ENCODE measurements at places on chromosomes 12 and 14.
A peak's percentile ranks its signal among the peaks of the same experiment; 100 is the strongest.

DNA sequence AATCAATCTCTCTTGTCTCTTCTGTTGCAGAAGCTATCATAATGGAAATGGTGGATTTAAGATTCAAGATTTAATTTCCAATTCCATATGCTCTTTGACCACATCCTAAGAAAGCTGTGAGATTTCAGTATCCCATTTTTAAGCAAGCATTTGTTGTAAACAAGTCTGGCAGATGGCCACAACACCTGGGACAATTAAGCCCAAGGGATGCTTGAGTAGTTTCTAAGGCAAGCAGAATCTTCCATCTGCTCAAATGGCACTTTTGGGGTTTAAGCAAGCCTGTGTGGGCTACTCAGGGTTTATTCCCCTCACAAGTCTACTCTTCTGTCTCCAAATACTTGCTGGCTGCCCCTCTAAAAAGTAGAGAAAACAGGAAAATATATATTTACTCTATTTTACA, 304.7 kb upstream of the SYT1 start:
- no peak for DNase-seq

GRCh38 chr12:47753021-47754001, 5.4 kb downstream of the RAPGEF3 start:
- DNase-seq: no peak

- no peak for DNase-seq
Observed at GRCh38 chr14:66056926-66057552, 429.1 kb upstream of the CCDC196 start.

GRCh38 chr14:33950320-33951182, at the start of gene EGLN3:
Gene EGLN3, minus strand, starts transcription at chr14:33951074. Its CDS starts 322 bp downstream, at chr14:33950752.
- peak; percentile 68 for DNase-seq

- no peak for DNase-seq
Observed at GRCh38 chr14:94844593-94845152, 74.8 kb upstream of the GSC start.

DNA sequence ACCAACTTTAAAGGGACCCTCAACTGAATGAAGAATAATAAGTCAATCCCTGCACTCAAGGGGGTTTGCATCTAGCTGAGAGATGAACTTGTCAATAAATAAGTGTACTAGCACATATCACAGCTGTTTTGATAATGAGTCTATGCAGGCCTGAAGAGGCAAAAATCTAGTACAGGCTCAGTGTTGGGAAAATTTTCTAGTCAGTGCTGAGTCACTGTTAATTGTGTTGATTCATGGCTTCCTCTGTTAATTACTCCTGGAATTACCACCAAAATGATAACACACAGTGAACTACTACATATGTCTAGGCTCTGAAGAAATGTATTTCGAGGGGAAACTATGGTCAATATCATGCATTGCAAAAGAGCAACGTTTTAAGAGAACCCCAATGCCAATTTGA, 18.9 kb downstream of the SNRPF start:
- DNase-seq: no peak

DNA sequence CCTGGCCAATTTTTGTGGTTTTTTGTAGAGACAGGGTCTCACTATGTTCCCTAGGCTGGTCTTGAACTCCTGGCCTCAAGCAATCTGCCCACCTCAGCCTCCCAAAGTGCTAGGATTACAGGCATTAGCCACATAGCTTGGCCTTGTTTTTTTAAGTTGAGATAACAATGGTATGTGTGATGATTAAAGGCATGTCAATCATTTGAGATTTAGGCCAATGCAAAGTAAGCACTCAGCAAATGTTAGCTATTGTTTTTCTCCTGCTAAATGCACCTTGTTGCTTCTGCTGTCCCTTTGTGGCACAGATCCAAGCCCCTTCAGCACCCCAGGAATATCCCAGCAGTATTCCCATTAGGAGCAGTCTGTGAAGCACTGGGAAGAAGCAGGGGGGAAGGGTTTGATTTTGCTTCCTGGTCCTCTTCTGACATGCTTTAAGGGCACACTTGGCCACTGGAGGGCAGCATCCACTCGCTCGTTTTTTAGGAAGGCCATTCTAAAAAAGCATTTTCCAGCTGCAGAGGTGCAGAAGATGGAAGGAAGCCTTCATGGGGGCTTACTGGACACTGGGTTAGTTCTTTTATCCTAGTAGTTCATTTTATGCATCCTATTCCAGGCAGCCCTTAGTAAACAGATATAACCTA, 70.2 kb upstream of the ZFP36L1 start:
- peak; percentile 53 for DNase-seq

- DNase-seq: no peak
Observed at GRCh38 chr12:31756977-31757420, 28.2 kb upstream of the AMN1 start.

- no peak for DNase-seq
Observed at GRCh38 chr12:122533856-122534255, 6.8 kb downstream of the KNTC1 start.

GRCh38 chr14:104717646-104718045, 6.4 kb upstream of the ADSS1 start:
- DNase-seq: no peak

GRCh38 chr12:101299931-101300330, 20.0 kb downstream of the UTP20 start:
- no peak for DNase-seq

DNA sequence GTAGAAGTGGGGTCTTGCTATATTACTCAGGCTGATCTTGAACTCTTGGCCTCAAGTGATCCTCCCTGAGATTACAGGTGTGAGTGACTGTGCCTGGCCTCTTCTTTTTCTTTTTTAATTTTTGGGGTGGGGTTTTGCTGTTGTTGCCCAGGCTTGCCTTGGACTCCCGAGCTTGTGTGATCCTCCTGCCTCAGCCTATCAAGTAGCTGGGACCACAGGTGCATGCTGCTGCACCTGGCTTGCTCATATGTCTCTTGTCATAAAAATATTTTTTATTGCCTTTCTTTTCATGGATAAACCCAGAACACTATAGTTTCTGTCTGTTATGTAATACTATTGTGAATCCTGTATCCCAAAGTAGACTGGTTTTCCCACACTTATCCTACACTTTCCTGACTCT, 26.0 kb downstream of the SCYL2 start:
- DNase-seq: no peak

DNA sequence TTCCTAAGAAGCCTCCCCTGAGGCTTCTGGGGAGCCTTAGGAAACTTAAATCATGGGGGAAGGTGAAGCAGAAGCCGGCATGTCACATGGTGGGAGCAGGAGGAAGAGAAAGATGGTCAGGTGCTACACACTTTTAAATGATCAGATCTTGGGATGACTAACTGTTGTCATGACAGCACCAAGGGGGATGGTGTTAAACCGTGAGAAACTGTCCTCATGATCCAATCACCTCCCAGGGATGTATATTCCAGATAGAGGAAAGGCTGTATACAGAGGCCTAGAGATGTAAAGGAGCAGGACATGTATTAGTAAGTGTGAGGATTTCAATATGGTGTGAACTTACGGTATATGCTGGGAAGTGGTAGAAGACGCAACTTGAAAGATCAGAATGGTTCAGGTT, 121.1 kb downstream of the CAND1 start:
- DNase-seq: no peak

DNA sequence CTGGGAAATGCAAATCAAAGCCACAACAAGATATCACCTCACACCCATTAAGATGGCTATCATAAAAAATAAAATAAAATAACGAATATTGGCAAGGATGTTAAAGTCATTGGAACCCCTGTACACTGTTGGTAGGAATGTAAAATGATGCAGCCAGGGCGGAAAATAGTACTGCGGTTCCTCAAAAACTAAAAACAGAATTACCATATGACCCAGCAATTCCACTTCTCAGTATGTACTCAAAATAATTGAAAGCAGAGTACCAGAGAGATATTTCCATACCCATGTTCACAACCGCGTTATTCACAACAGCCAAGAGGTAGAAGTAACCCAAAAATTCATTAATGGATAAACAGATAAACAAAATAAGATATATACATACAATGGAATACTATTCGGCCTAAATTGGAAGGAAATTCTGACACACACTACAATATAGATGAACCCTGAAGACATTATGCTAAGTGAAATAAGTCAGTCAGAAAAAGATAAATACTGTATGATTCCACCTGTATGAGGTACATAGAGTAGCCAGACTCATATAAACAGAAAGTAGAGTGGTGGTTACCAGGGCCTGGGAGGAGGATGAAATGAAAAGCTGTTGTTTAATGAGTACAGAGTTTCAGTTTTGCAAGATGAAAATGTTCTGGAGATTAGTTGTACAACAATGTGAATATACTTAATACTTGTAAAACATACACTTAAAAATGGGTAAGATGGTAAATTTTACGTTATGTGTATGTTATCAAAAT, 84.6 kb downstream of the TXNDC16 start:
- no peak for DNase-seq

- no peak for DNase-seq
Observed at GRCh38 chr14:104678901-104679705, 10.3 kb upstream of the INF2 start.

DNA sequence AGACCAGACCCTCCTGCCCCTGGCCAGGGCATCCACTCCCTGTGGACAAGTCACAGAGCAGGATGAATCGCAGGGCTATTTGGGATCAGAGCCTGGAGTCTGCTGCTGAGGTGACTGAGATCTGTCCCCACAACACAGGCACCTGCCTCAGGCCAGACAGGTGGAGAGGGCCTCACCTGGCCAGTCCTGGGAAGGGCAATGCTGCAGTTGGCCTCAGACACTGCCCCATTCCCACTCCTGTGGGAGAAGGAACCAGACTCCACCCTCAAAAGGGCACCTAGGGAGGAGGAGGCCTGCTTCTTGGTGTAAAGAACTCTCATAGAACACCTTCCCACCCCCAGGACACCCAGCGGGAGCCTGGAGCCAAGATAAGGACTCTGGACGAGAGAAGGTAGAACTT, 48.3 kb upstream of the PLEKHG6 start:
- DNase-seq: no peak

DNA sequence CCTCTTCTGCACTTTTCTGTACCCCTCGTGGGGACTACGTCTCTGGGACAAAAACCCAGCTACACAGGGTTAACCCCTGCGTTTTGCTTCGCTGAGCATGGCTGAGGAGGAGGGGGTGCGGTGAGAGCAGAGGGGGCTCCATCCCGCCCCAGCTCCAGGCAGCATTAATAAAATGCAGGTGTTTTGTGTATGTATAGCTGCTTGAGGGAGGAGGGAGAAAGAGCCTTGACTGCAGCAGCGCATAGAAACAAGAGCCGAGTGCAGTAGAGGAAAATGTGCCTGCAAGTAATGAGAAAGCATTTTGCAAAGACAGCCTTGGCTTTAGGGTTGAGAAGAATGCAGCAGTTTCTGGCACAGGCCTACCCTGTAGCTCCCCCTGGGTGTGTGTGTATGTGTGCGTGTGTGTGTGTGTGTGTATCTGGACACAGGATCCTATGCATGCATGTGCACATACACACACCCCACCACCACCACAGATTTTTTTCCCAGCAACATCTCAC, 103.9 kb downstream of the ZFP36L1 start:
- DNase-seq: no peak

DNA sequence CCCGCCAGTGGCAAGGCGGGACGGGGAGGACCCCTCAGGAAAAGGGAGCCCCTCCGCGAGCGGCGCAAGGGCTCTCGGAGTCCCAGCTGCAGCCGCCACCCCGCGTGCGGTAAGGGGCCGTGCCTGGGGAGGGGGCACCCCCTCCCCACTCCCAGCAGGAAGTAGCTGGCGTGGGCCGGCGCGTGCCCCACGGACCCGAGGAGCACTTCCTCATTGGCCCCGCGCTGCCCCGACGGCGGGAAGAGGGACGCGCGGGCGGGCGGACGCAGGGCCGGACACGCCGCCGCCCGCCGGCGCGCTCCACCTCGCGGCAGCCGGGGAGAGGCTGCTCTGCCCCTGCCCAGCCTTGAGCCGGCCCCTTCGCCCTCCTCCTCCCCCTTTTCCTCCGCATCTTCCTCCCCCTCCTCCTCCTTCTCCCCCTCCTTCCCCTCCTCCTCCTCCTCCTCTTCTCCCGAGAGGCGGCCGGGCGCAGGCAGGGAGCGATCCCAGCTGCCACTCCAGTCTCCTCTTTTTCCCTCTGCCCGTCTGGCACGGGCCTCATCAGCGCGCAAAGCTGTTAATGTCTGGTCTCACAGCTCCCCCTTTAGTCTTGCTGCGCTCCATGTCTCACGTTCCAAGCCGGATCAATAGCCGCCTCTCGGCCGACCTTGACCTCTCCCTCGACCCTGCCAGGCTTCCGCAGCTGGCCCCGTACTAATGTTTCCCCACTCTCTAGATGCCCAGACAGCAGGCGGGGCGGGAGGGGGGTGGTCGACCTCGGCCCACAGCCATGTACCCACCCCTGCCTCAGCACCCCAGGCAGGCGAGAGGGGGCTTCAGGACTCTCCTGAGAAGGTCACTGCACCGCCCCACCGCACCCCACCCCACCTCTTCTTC, 2.6 kb upstream of the BCL11B start:
- no peak for DNase-seq

DNA sequence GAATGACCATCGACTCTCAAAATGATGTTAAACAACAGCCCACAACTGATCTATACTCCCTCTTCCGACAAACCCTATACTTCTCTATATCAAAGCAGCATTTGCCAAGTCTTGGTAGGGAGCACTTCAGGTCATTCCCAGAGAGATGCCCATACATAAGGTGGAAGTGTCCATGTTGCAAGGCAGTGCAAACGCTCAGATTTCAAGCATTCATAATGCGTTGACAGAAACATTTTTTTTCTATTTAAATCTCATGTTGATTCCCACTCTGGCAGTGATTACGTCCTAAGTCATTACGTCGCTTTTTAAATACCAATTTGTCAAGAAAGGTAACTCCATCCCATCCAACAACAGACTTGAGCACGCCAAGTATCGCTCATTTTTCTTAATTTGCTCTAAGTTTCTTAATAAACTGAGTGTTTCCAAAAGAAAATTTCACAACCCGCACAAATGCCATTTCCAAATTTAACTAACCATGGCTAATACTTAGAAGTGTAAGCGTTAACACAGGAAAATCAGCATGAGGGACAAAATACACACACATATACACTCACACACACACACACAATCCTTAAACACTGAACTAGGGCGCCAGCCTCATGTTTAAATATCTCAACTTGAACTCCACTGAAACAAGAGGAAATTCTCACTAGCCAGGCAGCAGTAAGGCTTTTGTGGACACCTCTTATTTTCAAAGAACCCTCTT, 1.1 kb downstream of the GXYLT1 start:
- DNase-seq: no peak

DNA sequence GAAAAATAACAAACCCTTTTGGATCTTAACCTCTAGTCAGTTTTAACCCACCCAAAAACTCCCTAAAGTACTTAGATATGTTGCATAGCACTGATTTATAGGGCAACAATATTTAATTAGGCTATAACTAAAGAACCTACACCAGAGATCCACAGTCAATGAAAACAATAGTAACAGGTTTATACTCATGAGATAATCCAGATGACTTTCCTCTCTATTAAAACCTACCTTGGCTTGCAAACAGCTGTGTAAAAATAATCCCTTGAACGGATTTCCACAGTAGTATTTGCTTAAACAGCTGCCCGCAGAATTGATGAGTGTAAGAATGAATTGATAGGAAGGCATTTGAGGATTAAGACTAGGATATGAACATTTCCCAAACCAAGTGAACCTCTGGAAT, 104.3 kb upstream of the PTPRR start:
- no peak for DNase-seq

- no peak for DNase-seq
Observed at GRCh38 chr12:14691560-14691959, 4.8 kb downstream of the GUCY2C start.

- no peak for DNase-seq
Observed at GRCh38 chr14:92719421-92719820, 29.0 kb downstream of the LGMN start.
